ENCODE measurements at places on chromosomes 7 and 10.

DNA sequence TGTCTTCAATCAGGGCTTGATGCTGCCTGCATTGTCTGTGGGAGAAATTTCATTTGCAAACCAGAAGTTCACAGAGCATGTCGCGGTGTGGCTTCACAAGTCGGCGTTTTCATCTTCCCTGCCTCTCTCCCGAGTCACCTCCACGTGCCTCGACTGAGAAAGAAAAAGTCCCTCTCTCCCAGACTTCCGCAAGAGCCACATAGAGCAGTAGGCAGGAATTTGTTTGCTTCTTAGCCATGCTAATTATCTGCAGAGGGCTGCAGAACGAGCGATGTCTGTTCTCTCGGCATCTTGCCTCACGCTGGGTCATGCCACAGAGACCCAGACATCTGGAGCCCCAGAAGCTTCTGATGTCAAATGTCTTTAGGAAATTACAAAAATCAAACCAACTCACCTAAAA, 272.2 kb downstream of the TCF7L2 start:
- DNase-seq = no peak

- peak; percentile 63 for DNase-seq
Measured at GRCh38 chr10:17649836-17650235, 5.9 kb downstream of the STAM start.

DNA sequence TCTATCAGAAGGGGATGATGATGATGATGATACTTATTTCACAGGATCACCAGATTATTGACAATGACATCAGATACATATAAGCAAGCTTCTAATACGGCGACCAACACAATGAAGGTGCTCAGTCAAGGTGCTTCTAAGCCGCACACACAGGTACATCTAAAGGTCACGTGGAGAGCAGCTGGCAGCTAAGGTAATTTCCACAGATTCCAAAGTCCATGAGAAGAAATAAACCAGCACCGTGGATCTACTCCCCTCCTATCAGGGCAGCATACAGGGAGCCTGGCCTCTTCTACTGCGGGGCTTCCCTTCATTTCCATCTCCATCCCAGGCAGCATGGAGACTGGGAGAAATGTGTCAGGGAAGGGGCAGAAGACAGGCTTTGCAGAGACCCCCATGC, 37.5 kb downstream of the DENND11 start:
- DNase-seq = no peak

- no peak for DNase-seq
Measured at GRCh38 chr7:69237541-69237940, 360.7 kb upstream of the AUTS2 start.

DNA sequence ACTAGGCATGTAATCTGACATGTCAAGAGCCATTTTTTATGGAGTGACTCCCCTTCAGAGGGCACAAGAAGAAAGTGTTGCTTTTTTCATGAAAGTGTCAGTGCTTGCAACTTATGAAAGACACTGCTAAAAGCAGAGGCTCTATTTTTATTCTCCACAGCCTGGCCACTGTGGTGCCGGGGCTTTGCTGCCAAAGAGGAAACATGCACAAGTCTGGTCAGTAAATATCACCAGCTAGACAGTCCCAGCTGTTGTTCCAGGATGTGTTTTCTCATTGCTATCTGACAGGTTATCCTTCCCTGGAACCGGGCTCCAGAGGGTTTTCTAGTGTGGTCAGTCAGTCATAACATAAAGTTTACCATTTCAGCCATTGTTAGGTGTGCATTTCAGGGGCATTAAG, 180.7 kb upstream of the PITRM1 start:
- DNase-seq = no peak

Data from HCEC 1CT (cell line).